ENCODE measurements at places on chromosomes 1 and 21.
A peak's percentile ranks its signal among the peaks of the same experiment; 100 is the strongest.

- peak; percentile 31 for DNase-seq
These were observed at the start of gene ACTN2 for GRCh38 chr1:236685917-236686814. Gene ACTN2 (plus strand): TSS chr1:236686499. CDS start chr1:236686674, 175 bp downstream.

DNA sequence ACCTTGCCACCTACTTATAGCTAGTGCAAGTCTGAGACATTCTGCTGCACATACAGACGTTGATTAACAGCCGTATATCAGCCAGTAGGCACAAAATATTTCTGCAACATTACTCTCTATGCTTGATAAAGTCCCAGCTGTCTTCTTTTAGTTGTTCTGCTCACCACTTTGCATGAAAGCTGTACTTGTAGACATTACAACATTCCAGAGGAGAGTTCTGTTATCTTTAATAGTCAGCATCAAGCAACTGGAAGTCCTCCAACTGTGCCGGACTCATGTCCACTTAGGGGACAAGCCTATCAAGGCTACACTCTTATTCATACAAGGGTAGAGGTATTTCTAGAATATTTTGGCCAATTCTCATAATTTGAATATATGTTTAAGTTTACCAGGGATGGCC lies 50.0 kb downstream of the CACHD1 start:
- DNase-seq = no peak

DNA sequence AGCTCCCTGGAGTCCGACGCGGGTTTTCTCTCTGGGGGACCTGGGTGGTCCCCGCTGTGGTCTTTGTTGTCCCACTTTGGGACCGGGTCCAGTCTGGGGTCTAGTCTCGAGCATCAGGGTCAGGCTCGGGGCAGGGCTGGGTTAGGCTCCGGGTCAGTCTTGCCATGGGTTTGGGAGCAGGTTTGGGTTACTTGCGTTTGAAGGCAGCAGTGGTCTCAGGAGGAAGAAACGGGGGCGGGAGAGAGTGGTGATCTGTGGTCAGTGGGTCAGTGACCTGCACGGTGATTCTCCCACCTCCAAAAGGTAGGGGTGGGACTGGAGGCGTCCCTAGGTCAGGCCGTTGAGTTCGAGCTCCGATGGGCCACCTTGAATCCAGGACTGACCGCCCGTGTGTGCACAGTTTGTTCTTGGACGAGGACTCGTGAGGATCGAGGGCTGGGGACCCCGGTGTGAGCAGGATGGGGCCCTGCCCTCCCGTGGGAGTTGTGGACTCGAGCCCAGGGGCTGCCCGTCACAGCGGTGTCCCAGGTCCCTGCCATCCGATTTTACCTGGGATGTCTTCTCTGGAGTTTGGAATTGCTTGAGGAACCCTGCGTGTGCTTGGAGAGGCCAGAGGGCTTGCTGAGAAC lies 2.3 kb downstream of the B3GALT6 start:
- no peak for DNase-seq

DNA sequence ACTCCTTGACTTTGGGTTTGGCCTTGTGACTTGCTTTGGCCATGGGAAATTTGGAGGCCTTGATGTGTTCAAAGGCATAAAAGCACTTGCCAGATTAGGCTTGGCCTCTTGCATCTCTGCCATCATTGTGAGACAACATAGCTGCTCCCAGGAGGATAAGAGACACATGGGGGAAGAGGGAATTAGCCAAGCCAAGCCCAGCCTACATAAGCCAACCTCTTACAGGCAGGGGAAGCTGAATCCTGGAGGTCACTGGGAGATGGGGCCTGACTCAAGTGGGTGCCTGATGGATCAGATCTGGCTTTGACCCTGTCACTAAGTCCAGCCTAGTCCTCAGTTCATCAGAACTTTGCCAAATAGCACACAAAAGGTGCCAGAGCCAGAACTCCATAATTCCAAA lies 37.6 kb upstream of the HMGB4 start:
- DNase-seq = no peak

GRCh38 chr1:185581961-185582725 lies 152.0 kb upstream of the HMCN1 start:
- DNase-seq = no peak

- DNase-seq = no peak
These were observed 242.9 kb downstream of the GRIK1 start for GRCh38 chr21:29696937-29697336.

GRCh38 chr1:97017895-97018294 lies 296.3 kb downstream of the PTBP2 start:
- no peak for DNase-seq

GRCh38 chr1:48654606-48655210 lies 122.0 kb downstream of the BEND5 start:
- DNase-seq = no peak

DNA sequence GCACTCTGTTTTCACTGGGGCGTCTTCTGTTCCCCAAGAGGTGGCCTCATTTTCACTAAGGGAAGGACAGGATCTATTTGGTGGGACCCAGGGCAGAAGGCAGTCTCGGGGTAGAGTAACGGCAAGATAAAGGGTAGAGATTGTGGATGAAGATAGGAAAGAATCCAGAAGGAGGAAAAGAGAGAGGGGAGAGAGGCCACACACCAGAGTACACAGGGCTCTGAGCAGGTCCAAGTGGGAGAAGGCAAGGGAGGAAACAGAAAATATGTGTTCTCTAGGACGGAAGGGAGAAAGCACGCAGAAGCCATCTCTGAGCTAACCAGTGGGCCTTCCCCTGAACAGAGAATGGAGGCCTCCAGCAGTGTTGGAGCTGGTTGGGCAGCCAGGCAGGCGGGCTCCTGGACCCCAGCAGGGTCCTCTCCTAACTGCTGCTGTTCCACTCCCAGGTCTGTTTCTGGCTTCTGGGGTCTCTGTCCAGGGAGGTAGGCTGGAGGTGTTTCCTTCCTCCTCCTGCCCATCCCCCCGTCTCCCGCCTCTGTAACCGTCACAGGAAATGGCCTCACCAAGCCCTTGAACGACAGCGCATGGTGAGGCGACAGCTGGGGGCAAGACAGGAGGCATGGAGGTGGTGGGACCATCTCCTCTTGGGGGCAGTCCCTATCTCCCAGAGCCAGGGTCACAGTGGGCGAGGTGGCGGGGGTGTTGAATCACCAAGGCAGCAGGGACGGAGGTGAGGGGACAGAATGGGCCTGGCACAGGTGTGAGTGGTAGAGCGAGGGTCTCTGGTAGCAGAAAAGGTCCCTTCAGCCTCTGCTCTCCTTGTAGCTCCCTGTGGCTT lies 649 bp downstream of the PTPN7 start:
- no peak for DNase-seq

DNA sequence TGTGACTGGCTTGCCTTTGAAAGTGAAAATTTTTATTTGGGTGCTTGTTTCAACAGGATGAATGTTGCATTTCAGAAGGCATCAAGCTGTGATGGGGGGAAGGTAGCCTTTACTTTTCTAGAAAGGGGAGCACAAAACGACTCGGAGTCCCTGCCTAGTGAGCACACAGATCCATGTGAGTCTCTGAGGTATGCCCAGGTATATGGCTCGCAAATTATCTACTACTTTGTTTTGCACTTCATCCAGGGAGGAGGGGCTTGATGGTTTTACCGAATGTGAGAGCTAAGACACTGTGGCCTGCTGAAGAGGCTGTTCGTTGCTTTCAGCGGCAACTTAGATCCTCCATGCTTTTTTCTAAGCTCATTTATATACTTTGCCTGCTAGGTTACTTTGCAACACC lies 537.7 kb upstream of the PTBP2 start:
- DNase-seq = no peak

DNA sequence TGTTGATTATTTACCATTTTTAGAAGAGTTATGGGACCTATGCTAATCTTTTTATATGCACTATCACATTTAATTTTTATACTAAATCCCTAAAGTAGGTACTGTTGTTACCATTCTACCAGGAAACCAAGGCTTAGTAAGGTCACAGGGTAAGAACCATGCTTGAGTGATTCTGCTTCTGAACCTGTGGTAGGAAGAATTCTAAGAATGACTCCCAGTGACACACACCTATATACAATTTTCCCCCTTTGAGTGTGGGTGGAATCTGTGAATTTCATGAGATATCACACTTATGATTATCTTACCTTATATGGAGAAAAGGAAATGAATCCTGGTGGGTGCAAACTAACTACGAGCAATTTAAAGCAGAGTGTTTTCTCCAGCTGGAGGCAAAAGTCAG lies 391.0 kb downstream of the USH2A start:
- no peak for DNase-seq

DNA sequence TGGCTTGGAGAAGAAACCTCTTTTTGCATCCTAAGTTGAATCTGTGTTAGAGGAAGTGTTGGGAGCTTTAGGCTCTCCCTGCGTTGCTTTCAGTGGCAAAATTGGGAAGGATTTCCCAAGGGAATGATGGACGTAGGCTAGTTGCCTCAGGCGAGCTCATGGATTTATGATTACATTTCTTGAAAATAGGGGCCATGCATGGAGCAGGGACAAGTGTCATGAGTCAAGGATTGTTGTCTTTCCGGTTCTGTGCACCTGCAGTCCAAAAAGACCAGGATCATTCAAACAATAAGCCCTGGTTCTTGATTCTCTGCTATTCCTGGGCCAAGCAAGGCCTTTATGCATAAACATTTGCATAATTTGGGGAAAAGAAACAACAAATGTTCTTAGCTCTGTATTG lies 7.1 kb downstream of the MAN1C1 start:
- DNase-seq = no peak

- DNase-seq = peak; percentile 20
These were observed 36.1 kb downstream of the CLSTN1 start for GRCh38 chr1:9787702-9788101.

- DNase-seq = no peak
These were observed 716 bp downstream of the CTBS start for GRCh38 chr1:84573481-84573966.

- no peak for DNase-seq
These were observed 46.5 kb downstream of the RNF11 start for GRCh38 chr1:51282605-51283004.

GRCh38 chr1:229156872-229157271 lies 114.0 kb upstream of the RAB4A start:
- DNase-seq = no peak

DNA sequence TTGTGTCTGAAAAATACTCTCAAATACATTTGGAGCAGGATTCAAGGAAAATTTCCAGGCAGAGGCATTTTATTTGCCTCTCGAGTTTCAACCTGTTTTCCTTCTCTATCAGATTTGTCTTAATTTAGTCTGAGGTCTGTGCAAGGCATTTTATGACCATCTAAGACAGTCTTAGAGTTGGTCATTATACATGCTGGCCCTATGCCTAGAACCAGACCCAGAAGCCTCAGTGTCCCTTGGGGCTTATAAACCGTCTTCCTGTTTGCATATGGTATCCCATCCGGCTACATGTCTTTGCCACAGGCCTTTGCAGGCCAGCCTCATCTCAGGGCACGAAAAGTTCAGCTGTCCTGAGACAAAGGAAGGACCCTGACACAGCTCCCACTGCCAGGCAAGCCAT lies 346.1 kb downstream of the SIPA1L2 start:
- DNase-seq = no peak

- no peak for DNase-seq
These were observed 894.7 kb downstream of the ADGRL2 start for GRCh38 chr1:82695443-82695842.

- DNase-seq = no peak
These were observed 34.8 kb downstream of the KPNA6 start for GRCh38 chr1:32142446-32143301.

All from stimulated activated CD4-positive, alpha-beta T cell treated with anti-CD3 and anti-CD28 coated beads, TNF-alpha, amount 100 ng/mL, for 4 hours (primary cell).